Activated CD8-positive, alpha-beta T cell treated with anti-CD3 and anti-CD28 coated beads, Interleukin-2, amount 10 ng/mL, durations not matched to agents 7 days and 5 days (primary cell): ENCODE measurements at places on chromosomes 11 and 22.

DNA sequence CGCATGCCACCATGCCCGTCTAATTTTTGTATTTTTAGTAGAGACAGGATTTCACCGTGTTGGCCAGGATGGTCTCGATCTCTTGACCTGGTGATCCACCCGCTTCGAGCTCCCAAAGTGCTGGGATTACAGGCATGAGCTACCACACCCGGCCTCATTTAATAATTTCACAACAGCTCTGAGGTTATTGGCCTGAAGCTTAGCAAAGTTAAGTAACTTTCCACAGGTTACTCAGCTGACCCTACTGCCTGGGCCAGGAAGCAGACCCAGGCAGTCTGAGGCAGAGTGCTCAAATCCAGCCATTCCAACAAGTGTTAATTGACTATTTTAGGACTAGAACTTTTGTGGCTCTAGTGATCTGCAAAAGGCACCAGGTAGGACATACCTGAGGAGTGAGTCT, 52.2 kb upstream of the L3MBTL2 start:
- DNase-seq: no peak

- DNase-seq: no peak
These were observed 32.2 kb downstream of the ARAP1 start for GRCh38 chr11:72720047-72720446.

- no peak for DNase-seq
These were observed 596.6 kb downstream of the METTL15 start for GRCh38 chr11:28704801-28705200.

- no peak for DNase-seq
These were observed 413 bp downstream of the CBX7 start for GRCh38 chr22:39152024-39152510.

DNA sequence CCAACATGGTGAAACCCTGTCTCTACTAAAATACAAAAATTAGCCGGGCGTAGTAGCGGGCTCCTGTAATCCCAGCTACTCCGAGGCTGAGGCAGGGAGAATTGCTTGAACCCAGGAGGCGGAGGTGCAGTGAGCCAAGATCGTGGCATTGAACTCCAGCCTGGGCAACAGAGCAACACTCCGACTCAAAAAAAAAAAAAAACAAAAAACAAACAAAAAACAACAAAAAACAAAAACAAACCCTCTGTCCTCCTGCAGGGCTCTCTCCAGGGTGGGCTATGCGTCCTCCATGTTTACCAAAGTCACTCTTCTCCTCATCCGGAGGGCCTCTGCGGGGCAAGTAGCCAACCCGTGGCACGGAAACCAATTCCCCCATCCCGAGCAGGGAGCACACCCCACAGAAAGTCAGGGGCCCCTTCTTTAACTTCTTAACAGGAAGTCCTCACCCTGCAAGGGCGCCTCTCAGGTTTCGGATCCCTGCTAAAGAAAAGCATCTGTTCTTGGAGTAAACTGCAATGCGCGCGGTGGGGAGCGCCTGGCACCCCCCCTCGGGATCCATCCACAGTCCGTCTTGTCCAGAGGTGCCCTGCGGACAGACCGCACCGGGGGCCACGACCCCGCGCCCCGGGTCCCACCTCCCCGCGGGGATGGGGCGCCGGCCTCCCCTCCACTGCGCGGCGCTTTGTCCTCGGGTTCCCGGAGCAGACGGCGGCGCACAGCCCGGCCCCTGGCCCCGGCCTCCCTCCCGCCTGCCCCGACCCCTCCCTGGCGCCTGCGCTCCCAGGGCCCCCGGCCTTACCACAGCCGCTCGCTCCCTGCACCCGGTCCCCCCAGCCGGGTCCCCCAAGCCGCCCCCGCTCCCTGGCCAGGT, 712 bp downstream of the CERK start:
- peak; percentile 65 for DNase-seq

- DNase-seq: no peak
These were observed 104.3 kb downstream of the SPATA19 start for GRCh38 chr11:133740963-133741362.

- no peak for DNase-seq
These were observed 24.2 kb downstream of the FBLN1 start for GRCh38 chr22:45526768-45527360.

GRCh38 chr22:47849576-47849975, 1087.1 kb downstream of the TBC1D22A start:
- DNase-seq: no peak

DNA sequence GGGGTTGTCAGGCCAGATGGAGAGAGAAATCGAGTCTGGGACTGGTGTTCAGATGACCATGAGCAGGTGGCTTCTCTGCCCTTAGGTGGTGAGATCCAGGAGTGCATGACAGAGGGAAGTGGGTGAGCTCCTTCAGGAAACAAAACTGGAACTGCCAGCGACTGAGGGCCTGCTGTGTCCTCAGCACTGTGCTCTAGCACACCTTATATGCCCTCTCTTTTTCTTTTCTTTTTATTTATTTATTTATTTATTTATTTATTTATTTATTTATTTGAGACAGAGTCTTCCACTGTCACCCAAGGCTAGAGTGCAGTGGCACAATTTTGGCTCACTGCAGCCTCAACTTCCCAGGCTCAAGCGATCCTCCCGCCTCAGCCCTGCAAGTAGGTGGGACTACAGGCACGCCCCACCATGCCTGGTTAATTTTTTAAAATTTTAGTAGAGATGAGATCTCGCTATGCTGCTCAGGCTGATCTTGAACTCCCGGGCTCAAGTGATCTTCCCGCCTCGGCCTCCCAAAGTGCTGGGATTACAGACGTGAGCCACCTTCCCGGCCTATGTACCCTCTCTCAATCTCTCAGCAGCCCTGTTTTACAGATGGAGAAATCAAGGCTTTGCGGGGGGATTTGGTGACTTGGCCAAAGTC, 14.8 kb upstream of the RASD2 start:
- no peak for DNase-seq

- DNase-seq: no peak
These were observed 74.6 kb downstream of the ADM start for GRCh38 chr11:10379426-10379825.

- no peak for DNase-seq
These were observed 7.2 kb downstream of the SSTR3 start for GRCh38 chr22:37205046-37205445.

- no peak for DNase-seq
These were observed 35.9 kb downstream of the ST3GAL4 start for GRCh38 chr11:126391286-126391954.

DNA sequence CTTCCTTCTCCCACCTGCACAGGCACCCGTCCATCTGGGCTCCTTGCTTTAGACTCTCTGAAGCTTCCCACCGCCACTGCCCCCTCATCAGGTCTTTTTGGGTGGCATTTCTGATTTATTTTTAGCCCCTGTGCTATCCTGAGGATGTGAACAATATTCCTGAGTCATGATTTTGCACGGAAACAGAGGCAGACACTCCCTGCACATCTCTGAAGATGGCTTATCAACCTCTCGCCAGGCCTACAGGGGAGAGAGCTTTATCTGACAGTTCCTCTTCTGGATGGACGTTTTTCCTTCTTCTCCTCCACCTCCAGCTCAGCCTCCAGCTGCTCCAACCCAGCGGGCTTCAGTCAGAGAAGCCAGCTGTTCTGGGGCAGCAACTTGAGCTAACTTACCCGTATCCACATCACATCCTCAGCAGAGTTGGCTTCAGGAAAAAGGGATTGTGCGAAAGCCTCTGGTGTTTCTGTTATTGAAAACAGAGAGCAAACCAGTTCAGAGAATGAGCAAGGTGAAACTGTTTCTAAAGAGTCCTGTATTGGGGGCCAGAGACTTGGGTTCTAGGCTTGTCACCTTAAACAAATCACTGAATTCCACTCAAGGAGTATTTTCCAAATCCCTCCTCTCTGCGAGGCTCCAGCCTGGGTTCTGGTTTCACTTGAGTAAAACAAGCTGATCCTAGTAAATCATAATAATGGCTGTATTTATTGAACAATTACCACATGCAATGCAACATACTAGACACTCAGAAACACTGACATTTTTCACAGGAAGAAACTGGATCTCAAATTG, 33.1 kb upstream of the ETS1 start:
- DNase-seq: no peak

DNA sequence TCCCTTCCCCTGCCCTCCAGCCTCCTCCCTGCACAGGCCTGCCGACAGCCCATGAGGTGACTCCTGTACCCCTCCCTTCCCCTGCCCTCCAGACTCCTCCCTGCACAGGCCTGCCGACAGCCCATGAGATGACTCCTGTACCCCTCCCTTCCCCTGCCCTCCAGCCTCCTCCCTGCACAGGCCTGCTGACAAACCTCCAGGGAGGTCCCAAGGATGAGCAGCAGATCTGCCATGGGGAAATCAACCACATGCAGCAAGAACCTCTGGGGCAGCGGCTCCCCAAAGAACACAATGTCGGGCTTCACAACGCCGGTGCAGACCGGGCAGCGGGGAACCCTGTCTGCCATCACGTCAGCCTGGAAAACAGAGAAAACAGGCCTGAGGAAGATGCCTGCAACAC, 12.3 kb downstream of the SIRT3 start:
- DNase-seq: no peak

DNA sequence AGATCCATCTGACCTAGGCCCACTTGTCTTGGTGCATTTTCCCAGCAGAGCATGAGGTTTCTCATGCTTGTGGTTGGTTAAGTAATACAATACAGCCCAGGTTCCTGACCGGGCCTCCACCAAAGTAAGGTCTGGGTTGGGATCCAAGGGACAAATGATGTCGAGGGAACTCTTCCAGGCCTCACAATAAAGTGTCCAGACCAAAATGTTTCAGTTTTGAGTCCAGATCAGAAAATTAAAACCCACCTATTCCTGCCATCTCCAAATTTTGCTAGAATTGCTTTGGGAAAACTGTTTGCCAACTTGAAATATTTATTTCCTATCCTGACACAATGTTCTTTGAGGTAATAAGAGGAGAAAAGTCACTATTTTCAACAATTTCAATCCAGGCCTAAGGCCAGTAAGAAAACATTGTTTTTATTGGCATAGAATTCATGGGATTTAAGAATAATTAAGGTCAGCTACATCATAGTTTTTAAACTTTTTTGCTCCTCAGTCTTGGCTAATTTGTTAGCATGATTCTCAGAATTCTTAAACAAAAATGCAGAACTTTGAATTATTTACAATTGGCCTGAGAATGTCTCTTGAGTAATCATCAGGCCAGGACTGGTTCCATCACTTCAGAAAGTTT, 51.4 kb downstream of the ME3 start:
- DNase-seq: no peak

DNA sequence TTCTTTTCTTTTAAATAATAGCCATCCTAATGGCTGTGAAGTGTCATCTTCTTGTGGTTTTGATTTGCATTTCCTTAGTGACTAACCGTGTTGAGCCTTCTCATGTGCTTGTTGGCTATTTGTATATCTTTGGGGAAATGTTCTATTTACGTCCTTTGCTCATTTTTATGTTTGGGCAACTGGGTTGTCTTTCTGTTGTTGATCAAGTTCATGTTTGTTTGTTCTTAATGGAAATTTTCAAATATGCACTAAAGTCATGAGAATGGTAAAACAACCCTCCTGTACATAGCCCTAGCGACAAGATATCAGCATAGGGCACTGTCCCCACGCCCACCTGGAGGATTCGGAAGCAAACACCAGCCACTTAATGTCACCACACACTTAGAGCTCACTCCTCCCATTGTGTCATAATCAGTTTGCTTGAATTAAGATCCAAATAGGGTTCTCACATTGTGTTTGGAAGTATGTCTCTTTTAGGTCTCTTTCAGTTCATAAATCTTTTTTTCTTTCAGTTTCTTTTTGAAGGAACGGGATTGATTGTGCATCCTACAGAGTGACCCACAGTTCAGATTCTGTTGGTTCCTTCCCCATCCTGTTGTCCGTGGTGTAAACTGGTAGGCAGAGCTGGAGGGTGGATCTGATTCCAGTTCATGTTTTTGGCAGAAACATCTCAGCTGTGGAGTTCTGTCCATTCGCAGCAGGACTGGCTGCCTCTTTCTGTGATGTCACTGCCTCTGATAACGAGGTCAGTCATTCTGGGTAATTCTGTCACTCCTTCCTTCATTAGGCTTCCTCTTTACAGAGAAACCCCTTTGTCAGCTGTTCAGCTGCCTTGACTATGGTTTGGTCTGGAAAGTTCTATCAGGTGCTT, 26.4 kb upstream of the ADORA2A start:
- DNase-seq: no peak

- no peak for DNase-seq
These were observed 7.4 kb downstream of the IGLL5 start for GRCh38 chr22:22894740-22895731.
